ENCODE measurements at places on chromosomes 5 and 9.
A peak's percentile ranks its signal among the peaks of the same experiment; 100 is the strongest.

DNA sequence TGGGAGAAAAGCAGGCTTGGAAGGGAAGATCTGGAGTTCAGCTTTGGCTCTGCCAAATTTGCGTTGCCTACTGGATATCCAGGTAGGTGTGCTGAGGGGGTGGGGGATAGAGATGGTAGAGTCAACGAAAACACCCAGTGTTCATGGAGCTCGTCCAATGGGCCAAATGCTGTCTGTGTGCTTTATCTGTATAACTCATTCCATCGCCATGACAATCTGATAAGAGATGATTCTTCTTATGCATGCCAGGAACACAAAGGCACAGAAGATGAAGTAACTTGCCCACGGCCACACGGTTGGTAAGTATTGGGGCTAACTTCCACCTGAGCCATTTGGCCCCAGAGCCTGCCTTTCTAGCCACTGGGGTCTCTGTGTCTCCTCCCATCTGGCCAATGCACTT, 53.2 kb downstream of the BOD1 start:
- no peak for DNase-seq

- DNase-seq, result no peak
These were observed 155.9 kb upstream of the PHYKPL start for GRCh38 chr5:178388386-178389025.

GRCh38 chr9:99964336-99964735, 57.9 kb downstream of the STX17 start:
- no peak for DNase-seq

DNA sequence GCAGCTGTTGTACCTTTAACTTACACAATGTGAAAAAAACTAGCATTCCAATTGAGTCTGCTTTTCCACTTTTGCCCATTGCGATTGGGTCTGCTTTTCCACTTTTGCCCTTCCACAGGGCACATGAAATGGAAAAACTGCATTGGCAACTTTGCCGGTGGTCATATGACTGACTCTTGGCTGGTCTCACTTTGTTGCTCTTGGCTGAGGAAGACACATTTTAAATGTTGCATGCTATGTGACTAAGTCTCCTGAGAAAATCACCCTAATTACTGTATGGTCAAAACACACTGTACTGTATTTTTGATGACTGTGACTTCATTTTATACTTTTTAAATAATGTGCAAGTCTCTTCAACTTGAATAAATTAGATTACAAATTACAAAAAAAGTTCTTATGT, 1.6 kb upstream of the OXCT1 start:
- DNase-seq, result no peak

DNA sequence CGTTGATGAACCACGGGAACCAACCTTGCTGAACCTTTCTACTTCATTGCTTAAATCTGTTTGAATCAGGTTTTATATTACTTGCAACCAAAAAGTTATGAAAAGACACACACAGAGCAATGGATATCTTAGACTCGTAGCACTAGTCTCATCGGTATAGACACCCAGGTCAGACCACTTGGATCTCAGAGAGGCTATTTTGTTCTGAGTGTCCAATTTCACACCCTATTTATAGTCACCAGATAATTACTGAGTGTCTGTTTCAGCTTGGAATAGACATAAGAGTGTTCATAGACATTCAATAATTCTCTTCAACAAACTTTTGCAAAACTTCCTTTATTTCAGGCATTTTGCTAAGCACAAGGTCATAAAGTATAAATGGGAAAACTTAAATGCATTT, 145.4 kb upstream of the EGFLAM start:
- DNase-seq, result no peak

GRCh38 chr5:23613566-23613965, 106.2 kb downstream of the PRDM9 start:
- DNase-seq, result no peak

- no peak for DNase-seq
These were observed 163.2 kb upstream of the KLF9 start for GRCh38 chr9:70577671-70578070.

- DNase-seq, result no peak
These were observed 64.4 kb upstream of the DNAH5 start for GRCh38 chr5:14008819-14009311.

DNA sequence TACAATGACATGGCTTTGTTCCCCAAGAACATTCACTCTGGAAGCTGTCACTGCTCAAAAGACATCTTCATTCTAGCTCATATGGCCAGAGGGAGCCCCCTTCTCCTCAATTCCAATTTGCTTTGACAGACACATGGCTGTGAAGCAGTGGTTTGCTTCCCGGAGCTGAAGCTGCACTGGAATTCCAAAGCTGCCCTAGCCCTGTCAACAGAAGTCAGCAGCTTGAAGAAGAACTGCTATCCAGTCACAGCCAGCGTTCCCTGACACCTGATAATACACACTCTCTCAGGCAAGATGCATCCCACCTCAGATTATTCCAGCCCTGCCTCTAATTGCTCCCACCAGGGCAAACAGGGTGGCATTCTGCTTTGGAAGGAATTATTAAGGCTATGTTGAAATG, 93.7 kb downstream of the SEMA5A start:
- no peak for DNase-seq

- no peak for DNase-seq
These were observed 468.7 kb downstream of the ARHGEF28 start for GRCh38 chr5:74094782-74095108.

DNA sequence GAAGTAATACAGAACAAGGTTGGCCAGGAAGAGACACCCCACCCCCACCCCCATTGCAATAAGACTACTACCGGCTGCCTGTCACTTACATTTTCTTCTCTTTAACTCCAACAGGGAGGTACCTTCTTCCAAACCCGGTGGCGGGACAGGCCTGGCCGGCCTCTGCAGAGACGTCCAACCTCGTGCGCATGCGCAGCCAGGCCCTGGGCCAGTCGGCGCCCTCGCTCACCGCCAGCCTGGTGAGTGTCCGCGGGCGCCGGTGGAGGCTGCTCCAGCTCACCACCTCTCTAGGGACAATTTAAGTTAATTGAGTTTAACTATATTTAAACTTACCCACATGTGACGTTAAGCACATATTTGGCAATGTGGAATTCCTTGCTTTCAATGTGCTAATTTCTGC, 192.4 kb downstream of the MAST4 start:
- no peak for DNase-seq

GRCh38 chr5:121175986-121176385, 675.7 kb upstream of the FTMT start:
- DNase-seq, result no peak

DNA sequence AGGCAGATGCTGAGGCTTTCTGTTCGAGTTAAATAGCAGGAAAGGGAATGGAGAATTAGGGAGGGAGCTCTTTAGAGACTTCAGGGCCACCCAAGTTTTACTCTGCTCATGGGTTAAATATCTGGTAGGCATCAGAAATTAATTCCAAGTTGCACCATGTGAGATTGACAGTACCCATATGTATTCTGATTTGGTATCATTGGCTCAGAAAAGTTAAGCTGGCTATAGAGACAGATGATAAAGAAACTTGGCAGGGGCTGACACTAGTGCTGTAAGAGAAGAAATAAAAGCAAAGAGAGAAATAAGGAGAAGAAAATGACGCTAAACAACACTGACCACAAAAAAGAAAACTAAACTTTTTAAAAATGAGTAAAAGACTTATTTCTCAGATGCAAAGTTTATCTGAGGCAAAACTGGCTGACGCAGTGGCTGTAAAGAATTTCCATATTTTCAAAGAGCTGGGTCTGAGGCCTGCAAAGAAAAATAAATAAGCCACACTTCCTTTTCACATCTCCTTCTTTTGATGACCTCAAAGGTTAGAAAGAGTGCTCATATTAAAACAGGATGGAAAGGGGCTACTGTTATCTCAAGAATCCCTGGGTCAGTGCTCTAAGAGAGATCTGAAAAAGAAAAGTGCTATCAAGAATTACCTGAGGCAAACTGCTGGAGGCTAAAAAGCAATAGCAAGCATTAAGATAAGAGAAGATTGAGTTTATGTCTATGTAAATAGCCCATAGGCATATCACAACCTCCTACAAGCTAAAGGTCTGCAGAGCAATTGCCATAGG, 399.0 kb upstream of the MEF2C start:
- DNase-seq, result no peak

DNA sequence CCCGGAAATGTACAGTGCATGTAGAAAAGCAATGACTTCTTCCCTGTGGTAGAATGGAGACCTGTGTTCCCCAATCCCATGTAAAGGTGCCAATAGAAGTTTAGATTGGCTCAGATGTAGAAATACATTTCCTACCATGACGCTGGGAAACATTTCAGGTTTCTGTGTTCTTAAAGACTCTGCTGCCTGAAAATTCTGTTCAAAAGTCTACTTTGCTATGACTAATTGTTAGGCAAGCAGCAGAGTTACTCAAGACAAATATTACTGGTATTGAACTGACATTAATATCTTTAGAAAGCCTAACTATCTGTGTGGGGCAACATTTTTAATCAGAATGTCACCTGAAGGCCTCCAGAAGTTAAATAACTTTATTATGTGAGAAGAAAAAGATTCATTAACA, 75.5 kb upstream of the ELL2 start:
- no peak for DNase-seq

DNA sequence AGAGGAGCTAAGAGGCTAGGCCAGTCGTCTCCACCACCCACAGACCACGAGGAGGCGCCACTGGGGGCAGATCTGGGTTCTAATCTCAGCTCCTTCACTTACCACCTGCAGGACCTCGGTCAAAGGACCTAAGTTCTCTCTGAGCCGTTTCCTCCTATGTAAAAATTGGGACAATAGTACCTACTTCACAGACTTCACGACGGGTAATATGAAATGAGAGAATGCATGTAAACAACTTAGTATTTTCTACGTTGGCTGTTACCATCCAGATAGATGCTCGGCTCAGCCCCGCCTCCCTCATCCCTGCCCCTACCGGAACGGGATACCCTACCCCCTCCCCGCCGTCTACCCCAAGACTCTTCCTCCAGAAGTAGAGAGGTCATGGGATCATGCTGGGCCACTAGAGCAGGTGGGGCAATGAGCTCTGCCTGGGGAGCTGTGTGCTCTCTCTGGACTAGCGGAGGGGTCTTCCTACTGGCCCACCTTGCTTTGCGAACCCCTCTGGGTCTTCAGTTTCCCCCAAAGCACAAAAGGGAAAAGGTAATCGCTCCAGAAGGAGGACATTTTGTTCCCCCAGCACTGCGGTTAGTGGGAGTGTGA, 541 bp downstream of the GNPDA1 start:
- DNase-seq, result peak; percentile 40

GRCh38 chr9:6277417-6277816, 50.8 kb upstream of the TPD52L3 start:
- DNase-seq, result no peak

DNA sequence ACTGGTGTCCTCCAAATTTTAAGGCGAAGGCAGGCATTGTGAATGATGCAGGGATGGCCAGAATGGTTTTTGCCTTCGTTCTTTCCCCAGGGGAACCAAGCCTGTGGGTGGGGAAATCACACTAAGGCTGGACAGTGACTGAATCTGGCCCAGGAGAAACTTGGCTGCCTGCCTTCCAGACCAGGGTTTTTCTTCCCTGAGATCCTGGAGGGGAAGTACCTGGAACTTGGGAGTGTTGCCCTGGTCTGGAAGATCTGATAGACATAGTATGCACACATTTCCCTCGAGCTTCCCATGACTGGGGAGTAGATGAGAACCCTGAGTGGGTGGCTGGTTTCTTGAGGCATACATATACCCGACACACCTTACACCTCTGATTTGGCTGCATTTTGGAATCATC, 664 bp upstream of the IL11RA start:
- DNase-seq, result no peak

DNA sequence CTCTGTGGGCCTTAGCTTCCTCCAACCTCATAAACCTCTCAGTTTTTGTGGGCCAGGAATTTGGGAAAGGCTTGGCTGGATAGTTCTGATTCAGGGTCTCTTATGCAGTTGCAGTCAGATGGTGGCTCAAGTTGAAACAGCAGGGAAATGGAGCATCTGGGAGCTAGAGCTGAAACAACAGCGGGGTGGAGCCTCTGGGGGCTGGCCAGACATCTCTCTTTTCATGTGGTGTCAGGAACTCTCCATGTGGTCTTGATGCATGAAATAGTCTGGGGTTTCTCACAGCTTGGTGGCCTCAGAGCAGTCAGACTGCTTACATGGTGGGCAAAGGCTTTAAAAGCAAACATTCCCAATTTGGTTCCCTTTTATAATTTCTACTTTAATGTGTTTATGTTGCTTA, 13.5 kb downstream of the ZNF346 start:
- DNase-seq, result no peak

- DNase-seq, result peak; percentile 15
These were observed 1.2 kb downstream of the LCN15 start for GRCh38 chr9:136762915-136763648.

GRCh38 chr5:5139336-5139776, 774 bp upstream of the ADAMTS16 start:
- no peak for DNase-seq

- DNase-seq, result no peak
These were observed 177.0 kb downstream of the FGF18 start for GRCh38 chr5:171596391-171596878.

DNA sequence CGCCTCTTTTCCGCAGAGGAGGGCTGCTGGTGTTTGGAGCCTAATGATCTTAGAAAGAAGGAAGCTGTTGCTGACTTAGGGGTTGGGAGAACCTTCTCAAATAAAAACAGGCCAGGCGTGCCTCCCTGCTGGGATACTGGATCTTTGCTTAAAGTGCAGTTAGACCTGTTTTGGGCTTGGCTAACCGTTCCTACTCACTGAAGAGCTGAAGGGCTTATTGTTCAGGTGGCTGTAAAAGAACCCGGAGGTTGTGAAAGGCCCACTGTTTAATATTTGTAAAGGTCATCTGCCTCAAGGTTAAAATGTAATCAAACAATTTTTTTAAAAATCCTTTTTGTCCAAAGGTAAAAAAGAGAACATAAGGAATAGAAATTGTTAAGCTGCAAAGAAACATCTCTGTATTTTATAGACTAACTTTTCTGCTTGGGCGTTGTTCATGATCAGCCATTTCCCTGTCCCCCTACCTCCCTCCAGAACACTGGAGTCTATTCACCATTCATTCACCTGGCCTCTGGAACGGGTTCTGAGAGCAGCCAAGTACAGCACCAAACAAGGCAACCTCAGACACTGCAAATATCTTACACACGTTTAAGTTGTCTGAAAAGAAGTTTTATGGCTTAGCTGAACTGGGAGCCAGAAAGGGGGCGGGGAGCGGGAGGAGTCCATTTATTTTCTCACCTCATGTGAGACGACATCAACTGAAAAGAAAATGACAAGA, 18.6 kb upstream of the MTMR12 start:
- DNase-seq, result no peak

GRCh38 chr9:107226421-107226820, 56.7 kb upstream of the RAD23B start:
- DNase-seq, result no peak

DNA sequence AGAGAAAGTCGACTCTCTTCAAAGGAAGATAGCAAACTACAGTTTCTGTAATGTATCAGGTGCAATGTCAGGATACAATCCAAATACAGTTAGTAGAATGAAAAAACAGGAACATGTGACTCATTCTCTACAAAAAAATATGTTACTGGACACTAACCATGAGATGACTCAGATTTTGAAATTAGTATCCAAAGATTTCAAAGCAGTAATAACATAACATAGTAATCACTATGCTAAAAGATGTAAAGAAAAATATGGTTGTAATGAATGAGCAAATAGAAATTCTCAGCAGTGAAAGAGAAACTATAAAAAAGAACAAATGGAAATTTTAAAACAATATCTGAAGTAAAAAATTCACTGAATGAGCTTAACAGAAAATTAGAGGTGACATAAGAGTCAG, 42.3 kb downstream of the SHOC1 start:
- DNase-seq, result peak; percentile 50

- no peak for DNase-seq
These were observed 34.9 kb upstream of the LECT2 start for GRCh38 chr5:135989686-135990085.

All from SW 1271 (cell line).